Transverse colon (tissue), 4 donors: ENCODE measurements at places on chromosomes 5 and 9. TPM values are rescaled to one million over a fixed set of nuclear protein-coding genes. Genes with fewer than 3 reads are reported as not detected.

DNA sequence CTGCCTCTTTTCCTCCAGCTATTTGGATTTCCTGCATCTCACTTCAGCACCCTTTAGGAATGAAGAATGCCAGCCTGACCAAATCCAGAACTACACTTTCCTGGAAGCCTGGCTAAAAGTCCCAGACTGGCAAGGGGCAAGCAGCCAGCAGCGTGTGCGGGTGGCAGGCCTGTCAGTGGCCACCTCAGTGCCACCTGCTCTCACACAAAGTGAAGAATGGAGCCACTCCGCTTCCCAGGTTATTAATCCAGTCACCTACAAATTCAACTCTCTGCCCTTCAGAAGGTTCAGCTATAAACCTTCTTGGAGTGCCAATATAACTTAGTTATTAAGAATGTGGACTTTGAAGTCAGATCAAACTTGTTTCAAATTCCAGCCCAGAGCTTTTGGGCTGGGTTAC is 6.7 kb upstream of the ALDOB start:
- no peak overlapping the region for H3K4me3 ChIP-seq
- DNase-seq: no peak
- H3K27ac ChIP-seq: peak overlapping the region; percentile 3
- no peaks in the 10 kb centered on the region for H3K36me3 ChIP-seq

- H3K36me3 ChIP-seq: no peaks in the 10 kb centered on the region
- no peak overlapping the region for H3K4me3 ChIP-seq
- no peaks in the 10 kb centered on the region for H3K4me1 ChIP-seq
- H3K27ac ChIP-seq: no peak overlapping the region
- H3K27me3 ChIP-seq: no peaks in the 10 kb centered on the region
- no peak for DNase-seq
Observed at GRCh38 chr5:57843059-57843367, 360.4 kb upstream of the ACTBL2 start.

DNA sequence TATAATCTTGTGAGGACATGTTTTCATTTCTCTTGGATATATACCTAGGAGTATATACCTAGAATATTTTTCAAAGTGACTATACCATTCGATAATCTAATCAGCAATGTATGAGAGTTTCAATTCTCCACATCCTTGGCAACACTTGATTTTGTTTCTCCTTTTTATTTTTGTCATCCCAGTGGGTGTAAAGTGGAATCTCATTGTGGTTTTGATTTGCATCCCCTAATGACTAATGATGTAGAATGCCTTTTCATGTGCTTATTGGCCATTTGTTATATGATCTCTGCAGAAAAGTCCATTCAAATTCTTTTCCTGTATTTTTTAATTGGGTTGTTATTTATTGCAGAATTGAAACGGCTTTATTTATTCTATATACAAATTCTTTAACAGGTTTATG is 15.2 kb downstream of the ZCCHC9 start:
- no peak overlapping the region for H3K4me3 ChIP-seq
- no peaks in the 10 kb centered on the region for H3K4me1 ChIP-seq
- H3K36me3 ChIP-seq: peaks cover 6% of the 10 kb centered on the region
- H3K27me3 ChIP-seq: no peaks in the 10 kb centered on the region

DNA sequence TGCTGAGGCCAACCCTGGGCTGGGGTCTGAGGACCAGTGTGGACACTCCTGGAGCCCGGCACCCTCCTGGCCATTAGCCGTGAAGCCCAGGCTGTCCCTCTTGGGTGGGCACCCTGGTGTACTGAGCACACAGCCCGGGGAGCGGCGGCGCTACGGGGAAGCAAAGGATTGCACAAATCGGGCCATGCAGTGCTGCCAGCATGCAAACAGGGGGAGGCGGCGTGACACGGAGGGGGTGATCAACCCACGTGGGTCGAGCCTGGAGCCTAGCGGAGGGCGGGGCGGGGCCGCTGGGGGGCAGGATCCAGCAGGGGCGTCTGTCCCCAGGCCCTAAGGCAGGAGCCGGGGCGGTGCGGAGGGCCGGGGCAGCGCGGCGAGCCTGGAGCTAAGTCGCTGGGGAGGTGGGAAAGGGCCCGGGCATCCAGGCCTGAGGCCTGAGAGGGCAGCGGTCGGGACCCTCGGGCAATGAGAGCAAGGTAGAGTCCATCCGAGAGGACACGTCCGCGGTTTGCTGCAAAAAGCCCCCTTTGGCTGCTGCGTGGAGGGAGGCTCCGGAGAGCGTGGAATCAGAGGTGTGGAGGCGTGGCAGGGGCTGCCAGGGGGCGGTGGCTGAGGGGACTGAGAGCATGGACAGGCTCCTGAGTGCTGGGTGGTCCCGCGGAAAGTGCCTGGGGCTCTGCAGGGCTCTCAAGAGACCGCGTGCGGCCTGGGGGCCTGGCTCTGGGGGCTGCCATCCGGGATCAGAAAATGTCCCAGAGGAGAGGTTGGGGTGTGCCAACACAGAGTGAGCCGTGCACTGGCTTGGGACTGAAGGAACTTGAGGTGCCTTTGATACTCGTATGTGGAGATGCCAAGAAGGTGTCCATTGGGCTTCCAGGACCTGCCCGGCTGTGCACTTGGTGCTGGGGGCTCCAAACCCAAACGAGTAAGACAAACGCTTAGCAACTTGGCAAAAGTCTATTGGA is 94.2 kb downstream of the BARX1 start:
- no peaks in the 10 kb centered on the region for H3K36me3 ChIP-seq
- no peak overlapping the region for H3K27ac ChIP-seq
- DNase-seq: no peak
- peaks cover 47% of the 10 kb centered on the region for H3K27me3 ChIP-seq
- no peak overlapping the region for H3K4me3 ChIP-seq

HRCT1 gene
- 36.7 TPM for total RNA-seq

GRCh38 chr5:153661897-153662296 is 171.4 kb downstream of the GRIA1 start:
- H3K27me3 ChIP-seq: no peaks in the 10 kb centered on the region
- H3K36me3 ChIP-seq: no peaks in the 10 kb centered on the region
- no peak overlapping the region for H3K4me3 ChIP-seq
- H3K4me1 ChIP-seq: no peaks in the 10 kb centered on the region

FCN2 gene
- not detected for total RNA-seq

DNA sequence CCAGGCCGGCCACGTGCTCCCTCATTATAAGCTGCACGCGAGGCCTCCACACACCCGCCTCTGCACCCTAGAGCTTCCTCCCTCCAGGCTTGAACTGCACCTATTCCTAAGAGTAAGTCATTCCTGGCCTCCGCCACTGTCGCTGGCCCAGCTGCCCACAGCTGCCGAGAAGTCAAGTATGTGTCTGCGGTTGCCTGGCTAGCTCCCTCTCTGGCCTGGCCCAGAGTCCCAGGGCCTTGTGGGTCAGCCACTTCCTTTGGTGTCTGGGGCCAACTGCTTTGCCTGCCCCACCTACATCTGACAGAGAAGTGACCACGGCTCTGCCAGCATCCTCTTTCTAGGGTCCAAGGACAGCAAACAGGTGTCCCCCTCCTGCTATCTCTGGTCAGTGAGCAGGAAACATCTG is 18.3 kb downstream of the ABO start:
- no peak overlapping the region for H3K27ac ChIP-seq
- no peak overlapping the region for H3K4me3 ChIP-seq
- H3K36me3 ChIP-seq: no peaks in the 10 kb centered on the region
- no peak for DNase-seq

PLPPR1 gene
- total RNA-seq: 0.60 TPM

DNA sequence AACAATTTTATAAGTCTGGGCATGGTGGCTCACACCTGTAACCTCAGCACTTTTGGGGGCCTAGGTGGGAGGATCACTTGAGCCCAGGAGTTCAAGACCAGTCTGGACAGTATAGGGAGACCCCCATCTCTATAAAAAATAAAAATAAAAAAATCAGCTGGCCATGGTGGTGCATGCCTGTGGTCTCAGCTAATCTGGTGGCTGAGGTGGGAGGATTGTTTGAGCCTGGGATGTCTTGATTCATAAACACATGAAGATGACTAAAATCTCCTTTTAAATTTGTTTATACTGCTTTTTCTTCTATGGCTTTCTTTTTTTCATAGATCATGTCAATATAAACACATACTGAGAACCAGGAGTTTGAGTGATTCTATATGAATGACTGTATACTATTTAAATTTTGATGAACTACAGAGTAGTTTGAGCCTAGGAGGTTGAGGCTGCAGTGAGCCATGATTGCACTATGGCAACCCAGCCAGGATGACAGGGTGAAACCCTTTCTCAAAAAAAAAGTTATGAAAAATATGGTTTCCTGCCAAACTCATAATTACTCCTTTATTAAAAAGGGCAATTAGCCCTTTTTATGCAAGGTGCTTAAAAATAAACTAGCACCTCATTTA is 14.2 kb downstream of the RIC1 start:
- H3K36me3 ChIP-seq: no peaks in the 10 kb centered on the region
- H3K4me3 ChIP-seq: no peak overlapping the region
- no peaks in the 10 kb centered on the region for H3K27me3 ChIP-seq
- no peak for DNase-seq
- H3K4me1 ChIP-seq: no peaks in the 10 kb centered on the region

DNA sequence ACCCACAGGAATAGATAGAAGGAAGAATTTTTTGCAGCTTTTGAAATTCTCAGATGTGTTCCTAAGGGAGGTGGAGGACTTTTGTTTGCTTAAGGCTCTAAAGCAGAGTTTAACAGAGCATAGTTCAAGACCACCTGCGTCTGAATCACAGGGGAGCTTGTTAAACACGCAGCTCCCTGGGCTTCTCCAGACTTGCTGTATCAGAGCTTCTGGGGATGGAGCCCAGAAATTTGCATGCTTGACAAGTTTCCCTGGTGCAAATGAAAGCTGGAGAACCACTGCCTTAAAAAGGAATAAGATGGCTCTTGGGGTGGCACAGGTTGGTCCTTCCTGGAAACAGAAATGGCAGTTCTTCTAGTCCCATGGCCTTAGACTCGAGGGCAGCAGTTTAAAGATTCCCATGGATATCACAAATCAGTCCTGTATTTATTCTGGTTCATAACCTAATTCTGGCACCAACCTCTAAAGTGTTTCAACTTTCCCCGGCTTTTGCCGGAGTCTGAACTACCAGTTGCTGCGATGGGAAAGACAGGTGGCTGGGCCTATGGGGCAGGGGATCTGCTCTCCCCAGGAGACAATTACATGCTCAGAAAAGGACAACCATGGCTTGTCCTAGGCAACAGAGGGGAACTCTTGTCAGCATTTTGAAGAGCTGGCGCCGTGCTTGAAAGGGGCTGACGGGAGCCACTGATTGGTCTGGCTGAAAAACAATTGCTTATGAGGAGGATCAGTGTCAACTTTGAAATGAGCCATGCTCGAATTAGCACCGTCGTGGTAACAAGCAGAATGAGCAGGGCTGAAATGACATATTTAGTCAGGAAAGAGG is 599.6 kb downstream of the CCDC171 start:
- no peaks in the 10 kb centered on the region for H3K4me1 ChIP-seq
- no peak for DNase-seq
- H3K36me3 ChIP-seq: no peaks in the 10 kb centered on the region
- no peak overlapping the region for H3K4me3 ChIP-seq
- H3K27ac ChIP-seq: peak overlapping the region; percentile 59

DNA sequence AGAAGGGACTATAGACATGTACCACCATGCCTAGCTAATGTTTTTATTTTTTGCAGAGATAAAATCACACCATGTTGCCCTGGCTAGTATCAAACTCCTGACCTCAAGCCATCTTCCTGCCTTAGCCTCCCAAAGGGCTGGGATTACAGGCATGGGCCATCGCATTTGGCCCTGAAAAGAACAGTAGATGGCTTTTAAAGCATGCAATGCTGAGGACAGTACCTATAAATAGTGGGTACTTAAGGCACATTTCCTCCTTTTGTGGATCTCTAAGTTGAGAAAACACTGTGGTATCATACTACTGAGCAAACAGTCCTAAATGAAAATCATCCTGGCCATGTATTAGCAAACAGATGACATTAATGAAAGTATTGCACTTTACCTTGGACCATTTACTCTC is 119.4 kb downstream of the TTC39B start:
- H3K4me3 ChIP-seq: no peak overlapping the region
- no peaks in the 10 kb centered on the region for H3K4me1 ChIP-seq
- no peak overlapping the region for H3K27ac ChIP-seq
- no peaks in the 10 kb centered on the region for H3K36me3 ChIP-seq
- no peak for DNase-seq

SLC27A6 gene
- not detected for total RNA-seq

GRCh38 chr5:1525624-1526189 is 1.9 kb upstream of the LPCAT1 start:
- H3K36me3 ChIP-seq: no peaks in the 10 kb centered on the region
- DNase-seq: peak; percentile 7
- H3K4me3 ChIP-seq: no peak overlapping the region

TLX3 gene
- total RNA-seq: not detected

DNA sequence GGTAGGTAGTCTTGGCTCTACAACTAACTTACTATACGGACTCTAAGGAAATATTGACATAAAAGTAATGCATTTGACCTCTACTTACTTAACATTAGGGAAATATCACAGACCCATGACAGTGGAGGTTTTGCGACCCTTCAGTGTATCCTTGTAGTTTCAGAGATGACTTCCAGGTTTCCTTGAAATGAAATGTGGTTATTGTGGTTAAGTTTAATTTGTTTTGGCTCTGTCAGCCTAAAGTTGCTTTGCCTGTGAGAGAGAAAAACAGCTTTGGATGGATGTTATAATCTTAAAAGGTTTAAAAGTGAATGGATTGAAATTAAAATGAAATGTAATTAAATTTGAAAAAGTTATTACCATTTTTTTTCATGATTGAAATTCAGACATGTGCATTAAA is 42.9 kb downstream of the LRRTM2 start:
- H3K36me3 ChIP-seq: peaks cover 10% of the 10 kb centered on the region
- no peak for DNase-seq
- H3K4me1 ChIP-seq: peaks cover 5% of the 10 kb centered on the region
- H3K27ac ChIP-seq: no peak overlapping the region

ITK gene
- total RNA-seq: 0.40 TPM

DNA sequence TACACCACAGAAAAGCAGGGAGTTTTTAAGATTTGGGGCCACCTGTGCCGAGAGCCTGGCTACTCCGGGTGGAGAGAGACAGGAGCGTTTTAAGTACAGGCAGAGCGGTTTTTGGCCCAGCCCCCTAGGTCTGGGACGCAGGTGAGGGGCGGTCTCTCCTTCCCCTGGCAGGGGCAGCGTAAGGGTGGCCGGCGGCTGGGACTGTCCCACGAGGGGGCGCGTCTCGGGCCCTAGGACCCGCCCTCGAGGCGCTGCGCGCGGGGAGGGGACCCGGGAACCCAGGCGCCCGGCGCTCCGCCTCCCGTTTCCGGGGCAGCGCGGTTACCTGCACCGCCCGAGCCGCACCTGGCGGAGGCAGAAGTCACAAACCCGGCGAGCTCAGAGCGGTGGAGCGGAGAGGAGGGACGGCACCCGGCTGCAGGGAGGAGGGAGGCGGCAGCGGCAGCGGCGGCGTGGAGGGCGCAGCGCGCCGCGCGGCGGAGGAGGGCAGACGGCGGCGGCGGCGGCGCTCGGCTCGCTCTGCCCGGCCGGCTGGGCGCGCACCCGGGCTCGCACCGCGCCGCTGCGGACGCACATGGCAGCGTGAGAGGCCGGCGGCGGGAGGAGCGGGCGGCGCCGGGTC is at the start of gene WWC1:
Gene WWC1, plus strand, starts transcription at position 304 of the 622 bp plus-strand sequence. CDS start 508 bp downstream, outside the sequence.
- H3K36me3 ChIP-seq: no peaks in the 10 kb centered on the region
- DNase-seq: peak; percentile 91
- peak within 1 kb of the TSS; percentile 63 for H3K4me3 ChIP-seq
- H3K27me3 ChIP-seq: peaks cover 31% of the 10 kb centered on the region
- H3K27ac ChIP-seq: peak within 1 kb of the TSS; percentile 58

- H3K27ac ChIP-seq: no peak overlapping the region
- H3K4me1 ChIP-seq: no peaks in the 10 kb centered on the region
- no peak for DNase-seq
- no peak overlapping the region for H3K4me3 ChIP-seq
- no peaks in the 10 kb centered on the region for H3K27me3 ChIP-seq
Observed at GRCh38 chr9:137818286-137818685, 59.3 kb upstream of the CACNA1B start.

GRCh38 chr9:63859475-63860215 is 1425.4 kb downstream of the FOXD4L5 start:
- no peaks in the 10 kb centered on the region for H3K36me3 ChIP-seq
- no peak for DNase-seq
- H3K27me3 ChIP-seq: no peaks in the 10 kb centered on the region
- H3K4me3 ChIP-seq: peak overlapping the region; percentile 18
- H3K4me1 ChIP-seq: no peaks in the 10 kb centered on the region
